ENCODE measurements at places on chromosomes 16 and 17.

GRCh38 chr17:79633993-79634813, 23.4 kb upstream of the RBFOX3 start:
- no peak for DNase-seq

DNA sequence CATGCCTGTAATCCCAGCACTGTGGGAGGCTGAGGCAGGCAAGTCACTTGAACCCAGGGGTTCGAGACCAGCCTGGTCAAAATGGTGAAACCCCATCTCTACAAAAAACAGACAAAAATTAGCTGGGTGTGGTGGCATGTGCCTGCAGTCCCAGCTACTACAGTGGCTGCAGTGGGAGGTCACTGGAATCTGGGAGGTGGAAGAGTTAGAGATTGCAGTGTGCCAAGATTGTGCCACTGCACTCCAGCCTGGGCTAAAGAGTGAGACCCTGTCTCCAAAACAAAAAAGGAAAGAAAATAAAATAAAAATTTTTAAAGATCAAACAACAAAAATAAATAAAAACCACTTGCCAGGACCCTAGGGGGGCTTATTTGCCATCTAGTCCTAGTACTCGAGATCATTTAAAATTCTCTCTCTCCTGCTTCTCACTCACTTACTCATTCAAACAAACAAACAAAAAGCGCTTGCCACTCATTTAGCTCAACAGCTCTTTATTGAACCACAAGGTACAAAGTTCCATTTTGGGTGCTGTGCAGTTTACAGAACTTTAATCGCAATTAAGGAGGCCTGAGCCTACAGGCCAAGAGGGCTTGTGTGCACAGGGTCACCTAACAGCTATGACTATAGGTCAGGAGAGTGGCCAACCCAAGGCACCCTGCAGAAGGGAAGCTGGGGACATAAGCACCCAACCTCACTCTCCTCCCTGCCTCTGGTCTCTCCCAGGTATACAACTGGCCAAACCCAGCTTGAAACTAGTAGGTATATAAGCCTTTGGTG, 4.4 kb downstream of the CHD9NB start:
- DNase-seq = no peak

DNA sequence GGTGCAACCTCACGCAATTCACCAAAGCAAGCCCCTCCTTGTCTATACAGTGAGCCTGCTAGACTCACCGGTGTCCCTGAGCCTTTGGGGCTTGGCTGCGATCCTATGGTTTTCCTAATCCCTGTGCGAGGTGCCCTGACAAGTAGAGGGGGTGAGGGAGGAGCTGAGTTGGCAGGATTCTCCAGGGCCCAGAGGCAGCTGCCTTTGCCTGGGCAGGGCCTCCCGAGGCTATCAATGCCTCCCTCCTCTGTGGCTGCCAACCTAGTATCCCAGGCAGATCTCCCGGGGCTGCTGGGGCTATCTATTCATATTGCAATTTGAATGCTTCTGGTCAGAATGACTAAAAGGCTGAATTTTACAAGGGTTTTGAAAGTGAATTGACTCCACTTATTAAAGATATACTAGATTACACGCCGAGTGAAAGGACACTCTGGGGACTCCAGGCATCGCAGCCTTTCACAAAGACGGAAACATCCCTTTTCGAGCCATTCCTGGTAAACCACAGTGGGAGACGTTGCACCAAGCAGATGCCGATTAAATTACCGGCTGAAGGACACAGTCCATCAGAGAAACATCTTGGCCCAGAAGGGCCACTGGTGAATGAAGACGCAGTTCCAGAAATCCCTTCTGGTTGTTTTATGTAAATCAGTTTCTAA, 11.3 kb upstream of the PITPNM3 start:
- no peak for DNase-seq

- DNase-seq = peak; percentile 95
Measured at GRCh38 chr16:1105888-1106620, 10.0 kb upstream of the C1QTNF8 start.

DNA sequence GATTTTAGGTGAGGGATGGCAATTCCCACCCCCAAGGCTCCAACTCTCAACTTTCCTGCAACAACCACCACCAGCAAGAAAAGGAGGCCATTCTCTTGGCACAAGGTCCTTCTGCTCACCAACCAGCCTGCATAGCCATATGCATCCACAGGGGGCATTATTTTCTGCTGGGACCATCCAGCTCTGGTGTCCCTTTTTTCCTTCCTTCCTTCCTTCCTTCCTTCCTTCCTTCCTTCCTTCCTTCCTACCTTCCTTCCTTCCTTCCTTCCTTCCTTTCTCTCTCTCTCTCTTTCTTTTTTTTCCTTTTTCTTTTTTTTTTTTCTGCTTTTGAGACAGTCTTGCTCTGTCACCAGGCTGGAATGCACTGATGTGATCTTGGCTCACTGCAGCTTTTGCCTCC, 21.1 kb upstream of the COX10 start:
- peak; percentile 43 for DNase-seq

- DNase-seq = no peak
Measured at GRCh38 chr16:86527366-86527765, 17.0 kb downstream of the FOXF1 start.

- peak; percentile 60 for DNase-seq
Measured at GRCh38 chr16:1543085-1543896, 9.8 kb downstream of the TMEM204 start.

DNA sequence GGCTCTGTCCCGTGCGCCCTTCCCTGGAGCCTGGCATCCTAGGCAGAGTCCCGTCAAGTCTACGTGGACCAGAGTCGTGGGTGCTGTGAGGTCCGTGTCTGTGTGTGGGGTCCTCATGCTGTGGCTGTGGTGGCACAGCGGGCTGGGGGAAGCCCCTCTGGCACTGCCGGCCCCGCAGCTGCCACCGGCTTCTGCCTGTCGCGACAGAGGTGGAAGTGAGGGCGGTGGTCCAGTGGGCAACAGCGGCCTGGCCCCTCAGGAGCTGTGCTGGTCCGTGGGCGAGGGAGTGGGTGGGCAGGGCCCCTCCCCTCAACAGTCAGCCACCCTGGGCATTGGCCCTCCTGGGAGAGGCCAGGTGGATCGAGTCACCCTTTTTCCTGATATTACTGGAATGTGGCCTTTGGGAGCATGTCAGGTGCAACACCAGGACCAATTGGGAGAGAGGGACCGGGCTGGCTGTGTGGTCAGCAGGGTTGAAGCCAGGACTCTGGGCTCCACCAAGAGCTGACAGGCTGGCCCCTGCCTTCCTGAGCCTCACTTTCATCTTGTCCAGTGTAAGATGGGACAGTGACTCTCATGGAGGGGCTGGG, 11.9 kb downstream of the BAIAP2 start:
- DNase-seq = no peak

DNA sequence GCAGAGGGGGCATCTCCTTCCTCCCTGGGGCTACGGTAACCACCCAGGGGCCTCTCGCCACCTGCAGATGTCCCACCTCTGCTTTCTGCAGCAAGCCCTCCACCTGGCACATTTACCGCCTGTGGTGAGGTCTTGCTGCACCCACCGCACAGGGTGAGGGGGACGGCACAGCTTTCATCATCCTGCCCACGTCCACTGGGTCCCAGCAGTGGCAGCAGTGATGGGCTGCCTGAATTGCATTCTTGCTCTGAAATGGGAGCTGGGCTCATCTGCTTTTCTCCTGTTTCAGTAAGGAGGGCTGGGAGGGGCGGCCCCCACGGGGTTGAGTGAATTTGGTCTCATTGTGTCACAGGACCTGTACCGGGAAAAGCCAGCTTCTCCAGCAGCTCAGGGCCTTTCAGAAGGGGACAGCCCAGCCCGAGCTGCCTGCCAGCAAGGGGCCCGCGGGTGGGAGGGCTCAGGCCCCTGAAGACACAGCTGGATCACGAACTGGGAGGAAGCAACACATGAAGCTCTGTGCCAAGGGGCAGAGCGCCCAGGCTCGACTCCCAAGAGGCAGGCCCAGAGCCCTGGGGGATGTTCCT, 12.7 kb downstream of the DNAAF8 start:
- DNase-seq = no peak

Data from AG20443 (cell line).